CD14-positive monocyte (primary cell): ENCODE measurements at places on chromosomes 7 and 10. TPM values are rescaled to one million over a fixed set of nuclear protein-coding genes. Genes with fewer than 3 reads are reported as not detected.

DNA sequence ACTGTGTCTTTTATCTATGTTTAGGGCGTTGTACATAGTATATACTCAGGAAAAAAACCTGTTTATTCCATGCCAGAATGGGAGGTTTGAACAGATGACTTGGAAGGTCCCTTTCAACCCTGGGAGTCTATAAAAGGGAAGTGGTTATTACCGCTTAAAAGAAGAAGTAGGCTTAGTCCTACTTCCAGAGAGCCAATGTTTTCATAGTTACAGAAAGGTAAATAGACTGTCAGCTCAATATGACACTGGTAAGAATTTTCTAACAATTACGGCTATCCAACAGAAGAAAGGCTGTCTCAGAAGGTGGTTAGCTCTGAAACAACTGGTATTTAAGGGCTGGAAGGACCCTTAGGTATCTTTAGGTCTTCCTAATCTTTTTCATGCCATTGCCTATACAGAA lies 1.1 kb upstream of the TFAM start:
- peak; percentile 89 for DNase-seq

DNA sequence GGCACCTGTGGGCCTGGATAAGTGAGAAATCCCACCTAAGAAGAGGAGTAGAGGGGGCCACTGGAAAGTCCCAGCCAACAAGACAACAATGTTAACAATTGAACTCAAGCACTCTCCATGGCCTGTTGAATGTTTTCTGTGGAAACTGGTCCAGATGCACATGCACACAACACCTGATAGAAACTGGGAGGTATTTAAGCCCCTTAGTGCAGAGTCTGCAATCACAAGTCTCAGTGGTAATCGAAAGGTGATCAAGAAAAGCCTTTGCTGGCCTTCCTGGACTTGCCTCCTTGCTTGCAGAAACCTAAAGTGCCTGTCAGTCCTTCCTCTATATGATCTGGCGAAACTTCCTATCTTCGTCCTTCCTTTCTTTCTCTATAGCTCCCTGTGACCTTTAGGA lies 30.6 kb upstream of the HNRNPH3 start:
- DNase-seq, result no peak

Gene SEMA4G
- polyA plus RNA-seq, result 0.24 TPM in 1 of 2 replicates, not detected in the other

DNA sequence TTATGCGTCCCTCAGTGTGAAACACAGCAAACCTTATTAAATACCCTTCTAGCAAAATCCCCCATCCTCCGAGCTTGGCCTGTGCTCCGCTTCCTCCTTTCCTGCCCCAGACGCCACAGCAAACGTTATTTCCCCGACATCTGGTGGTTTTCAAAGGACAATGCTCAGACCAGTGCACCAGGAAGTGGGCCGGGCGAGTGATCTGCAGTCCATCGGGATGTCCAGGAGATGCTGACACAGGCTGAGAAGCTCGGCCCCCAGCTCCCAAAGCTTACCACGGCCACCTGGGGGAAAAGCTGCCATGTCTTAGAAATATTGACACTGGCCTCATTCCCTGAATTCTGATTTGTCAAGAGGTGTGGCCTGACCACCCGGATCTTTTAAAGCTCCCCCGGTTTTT lies 129.5 kb downstream of the PTPRN2 start:
- no peak for DNase-seq

Gene FGFR2
- not detected for polyA plus RNA-seq

DNA sequence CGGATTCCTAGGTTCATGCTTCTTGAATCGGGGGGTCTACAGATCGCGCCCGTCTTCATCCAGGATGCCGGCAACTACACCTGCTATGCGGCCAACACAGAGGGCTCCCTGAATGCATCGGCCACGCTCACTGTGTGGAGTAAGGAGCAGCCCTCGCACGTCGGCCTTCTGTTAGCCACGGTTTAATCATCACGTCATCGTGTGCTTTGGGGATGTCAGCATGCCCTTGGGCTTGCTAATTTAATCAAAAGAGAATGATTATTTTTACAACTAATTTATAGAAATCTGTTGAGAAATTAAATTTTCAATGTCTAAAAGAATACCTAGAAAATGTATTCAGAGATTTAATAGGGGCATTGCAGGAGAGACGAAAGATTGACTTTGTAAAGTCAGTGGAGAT lies 668.2 kb downstream of the SDK1 start:
- no peak for DNase-seq

- peak; percentile 12 for DNase-seq
Measured at GRCh38 chr10:34397324-34397723, 417.8 kb downstream of the PARD3 start.

DNA sequence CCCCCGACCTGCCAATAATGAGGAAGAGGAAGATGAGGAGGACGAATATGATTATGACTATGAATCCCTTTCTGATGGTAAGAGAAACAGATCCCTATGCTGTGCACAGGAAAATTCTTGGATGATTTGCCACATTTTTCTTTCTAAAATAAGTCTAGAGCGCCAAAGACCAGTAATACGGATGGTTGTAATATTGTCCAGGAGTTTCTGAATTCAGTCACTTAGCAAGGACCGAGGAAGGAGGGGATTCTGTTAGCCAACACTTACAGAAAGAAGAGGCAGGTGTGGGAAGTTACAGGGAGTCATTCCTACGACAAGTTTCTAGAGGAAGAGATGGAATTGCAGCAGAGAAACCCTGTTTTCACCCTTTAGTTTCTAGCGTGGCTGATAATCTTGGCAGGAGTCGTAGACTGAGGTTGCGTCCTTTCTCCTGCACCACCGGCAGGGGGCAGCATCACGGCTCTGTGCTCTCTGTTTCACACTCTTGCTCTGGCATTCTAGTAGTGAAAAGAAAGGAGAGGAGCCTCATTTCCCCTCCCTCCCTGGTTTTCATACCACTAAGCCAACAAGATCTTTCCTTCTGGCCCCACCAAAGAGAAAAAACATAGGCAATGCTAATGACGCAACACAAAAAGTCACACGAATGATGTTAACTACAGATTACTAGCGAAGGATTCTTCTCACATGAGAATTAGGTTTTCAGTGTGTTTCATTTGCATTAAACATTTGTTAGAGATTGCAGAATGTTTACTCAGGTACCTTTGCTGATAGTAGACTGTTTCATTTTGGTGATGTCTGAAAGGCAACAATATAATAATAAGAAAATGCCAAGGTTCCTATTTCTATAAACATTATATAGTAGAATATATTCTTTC lies 82.7 kb downstream of the NOC3L start:
- DNase-seq, result peak; percentile 6

Gene CHAT
- not detected for polyA plus RNA-seq

GRCh38 chr7:151810441-151811232 lies 66.3 kb downstream of the PRKAG2 start:
- DNase-seq, result no peak

GRCh38 chr7:136086712-136087111 lies 109.6 kb upstream of the MTPN start:
- no peak for DNase-seq

DNA sequence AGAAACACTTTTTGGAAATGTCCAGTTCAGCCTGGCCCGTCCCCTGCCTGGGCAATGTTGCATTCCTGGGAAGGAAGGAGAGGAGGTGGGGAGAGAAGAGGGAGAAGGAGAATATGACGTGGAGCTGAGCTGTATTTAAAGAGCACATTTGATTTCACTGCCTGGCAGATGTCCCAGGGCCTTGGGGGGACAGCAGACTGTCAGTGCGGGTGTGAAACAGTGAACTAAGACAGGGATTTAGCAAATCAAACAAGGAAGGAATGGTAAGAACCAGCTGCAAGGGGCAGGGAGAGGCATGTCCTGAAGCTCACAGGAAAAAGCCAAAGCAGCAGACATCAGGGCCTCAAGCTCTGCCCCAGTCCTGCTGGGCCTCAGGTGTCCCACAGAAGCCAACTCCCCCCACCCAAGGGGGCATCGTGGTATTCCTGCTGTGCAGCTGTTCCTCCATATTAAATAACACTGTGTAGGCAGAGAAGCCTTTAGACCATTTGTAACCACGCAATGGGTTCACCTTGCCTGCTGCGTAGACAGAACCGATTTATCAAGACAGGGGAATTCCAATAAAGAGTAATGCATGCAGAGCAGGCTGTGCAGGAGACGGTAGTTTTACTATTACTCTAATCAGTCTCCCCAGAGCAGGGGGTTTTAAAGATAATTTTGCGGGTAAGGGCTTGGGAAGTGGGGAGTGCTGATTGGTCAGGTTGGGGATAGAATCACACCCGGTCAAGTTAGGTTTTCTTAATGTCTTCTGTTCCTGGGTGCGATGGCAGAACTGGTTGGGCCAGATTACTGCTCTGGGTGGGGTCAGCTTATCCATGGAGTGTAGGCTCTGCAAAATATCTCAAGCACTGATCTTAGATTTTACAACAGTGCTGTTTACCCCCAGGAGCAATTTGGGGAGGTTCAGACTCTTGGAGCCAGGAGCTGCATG lies 18.3 kb downstream of the LEP start:
- DNase-seq, result no peak

Gene IL15RA
- polyA plus RNA-seq, result 12.6 TPM

Gene CALCR
- not detected in 2 replicates for polyA plus RNA-seq

- DNase-seq, result no peak
Measured at GRCh38 chr10:18340496-18341051, 200.3 kb downstream of the CACNB2 start.

- DNase-seq, result no peak
Measured at GRCh38 chr7:50358779-50359178, 54.3 kb downstream of the IKZF1 start.

DNA sequence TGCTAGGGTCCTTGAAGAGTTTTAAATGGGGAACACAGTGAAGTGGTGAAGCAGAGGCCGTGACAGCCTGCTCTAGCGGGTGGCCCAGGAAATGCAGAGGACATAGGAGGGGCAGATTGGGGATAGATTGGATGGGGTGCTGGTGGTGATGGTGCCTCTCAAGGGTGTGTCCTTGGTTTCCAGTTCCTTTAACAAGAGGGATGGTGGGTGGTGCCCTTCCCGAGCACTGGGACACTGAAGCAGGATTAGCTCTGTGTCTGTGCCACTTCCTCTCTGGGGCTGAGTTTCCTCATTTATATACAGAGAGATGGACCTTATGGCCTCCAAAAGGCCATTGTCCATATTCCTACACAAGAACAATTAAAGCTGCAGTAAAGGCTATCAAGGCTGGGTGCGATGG lies 285.5 kb downstream of the TCF7L2 start:
- peak; percentile 45 for DNase-seq

DNA sequence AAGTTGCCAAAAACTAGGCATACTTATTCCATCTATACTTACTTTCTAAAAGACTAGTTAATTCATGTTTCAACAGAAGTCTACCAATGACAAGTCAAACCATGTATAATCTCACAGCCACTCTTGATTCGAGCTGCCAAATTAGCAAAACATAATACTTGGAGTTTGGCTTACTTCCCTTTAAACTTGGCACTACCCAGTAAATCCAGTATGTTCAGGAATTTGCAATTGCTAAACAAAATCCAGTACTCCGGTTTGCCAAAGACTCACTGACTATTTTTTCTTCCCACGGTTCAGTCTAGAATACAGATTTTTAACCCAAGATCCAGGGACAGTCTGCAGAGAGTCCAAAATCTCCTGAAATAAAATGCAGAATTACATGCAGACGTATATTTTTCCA lies 4.6 kb downstream of the OAT start:
- DNase-seq, result no peak

Gene FAM13C
- not detected in 2 replicates for polyA plus RNA-seq

- DNase-seq, result no peak
Measured at GRCh38 chr7:91344911-91345310, 80.7 kb downstream of the FZD1 start.

DNA sequence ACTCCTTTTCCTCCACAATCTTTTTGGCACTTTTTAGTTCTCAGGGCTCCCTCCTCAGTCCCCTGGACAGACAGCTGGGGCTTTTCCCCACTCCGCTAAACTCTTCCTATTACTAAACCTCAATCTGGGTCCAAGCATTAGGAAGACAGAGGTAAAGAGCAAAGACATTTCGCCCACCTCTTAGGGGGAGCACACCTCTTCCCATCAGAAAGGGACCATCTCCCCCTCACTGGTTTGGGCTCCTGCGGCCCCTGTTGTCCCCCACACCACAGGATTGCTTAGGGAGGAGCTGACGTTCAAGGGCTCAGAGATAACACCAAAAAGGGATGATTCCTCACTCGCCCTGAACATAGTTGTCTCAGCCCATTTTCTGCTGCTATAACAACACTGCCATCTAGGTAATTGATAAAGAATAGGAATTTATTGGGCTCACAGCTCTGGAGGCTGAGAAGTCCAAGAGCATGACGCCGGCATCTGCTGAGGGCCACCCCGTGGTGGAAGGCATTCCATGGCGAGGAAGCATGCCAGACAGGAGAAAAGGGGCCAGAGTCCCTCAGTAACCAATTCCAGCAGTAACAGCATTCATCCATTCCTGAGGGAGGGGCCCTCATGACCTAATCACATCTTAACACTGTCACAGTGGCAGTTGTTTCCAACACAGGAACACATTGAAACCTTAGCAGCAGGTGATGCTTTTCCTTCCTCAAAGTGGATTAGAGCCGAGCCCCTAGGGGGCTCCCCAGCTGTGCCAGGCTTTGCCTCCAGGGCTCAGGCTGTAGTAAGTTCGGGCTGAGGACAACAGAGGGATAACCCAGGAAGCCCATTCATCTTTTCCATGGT lies 209.6 kb downstream of the EBF3 start:
- DNase-seq, result no peak

Gene CNPY1
- not detected for polyA plus RNA-seq

Gene CPA4
- not detected in 2 replicates for polyA plus RNA-seq

- DNase-seq, result no peak
Measured at GRCh38 chr10:59037018-59037389, 139.4 kb upstream of the PHYHIPL start.

Gene HTR7
- 1.1 TPM for polyA plus RNA-seq

DNA sequence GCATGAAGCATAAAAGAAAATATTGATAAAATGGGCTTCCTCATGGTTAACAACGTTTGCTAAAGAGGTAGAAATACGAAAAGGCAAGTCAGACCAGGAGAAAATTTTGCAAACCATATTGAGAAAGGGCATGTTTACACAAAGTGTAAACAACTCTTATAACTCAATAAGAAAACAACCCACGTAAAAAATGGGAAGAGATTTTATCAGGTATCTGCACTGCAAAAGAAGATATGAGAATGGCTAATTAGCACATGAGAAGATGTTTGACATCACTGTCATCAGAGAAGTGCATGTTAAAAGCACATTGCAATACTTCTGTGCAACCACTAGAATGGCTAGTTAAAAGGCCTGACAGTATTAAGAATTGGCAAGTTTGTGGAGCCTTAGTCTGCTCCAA lies 99.5 kb downstream of the VPS50 start:
- DNase-seq, result no peak

Gene HMX3
- polyA plus RNA-seq, result not detected

- peak; percentile 47 for DNase-seq
Measured at GRCh38 chr7:6271060-6271658, 1.3 kb downstream of the CYTH3 start.

Gene ADRA2A
- not detected in 2 replicates for polyA plus RNA-seq

Gene STAG3
- polyA plus RNA-seq, result 0.39 and 0.99 TPM in 2 replicates

DNA sequence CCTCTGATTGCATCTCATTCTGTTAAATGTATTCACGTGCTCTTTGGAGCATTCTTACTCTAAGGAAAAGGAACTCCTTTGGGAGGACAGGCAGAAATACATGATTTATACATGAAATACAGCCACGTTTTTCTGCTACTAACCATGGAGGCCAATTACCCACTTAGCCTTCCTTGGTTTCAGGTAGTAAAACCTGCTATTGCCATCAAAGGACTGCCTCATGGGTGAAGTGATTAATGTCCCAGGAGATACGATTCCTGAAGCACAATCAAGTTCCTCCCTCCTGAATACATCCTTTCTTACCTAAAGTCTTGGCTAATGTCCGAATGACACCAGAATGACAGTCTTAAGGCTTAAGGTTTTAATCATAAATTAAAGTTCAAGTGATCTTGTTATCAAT lies 58.5 kb upstream of the PIK3CG start:
- DNase-seq, result no peak

Gene CPA2
- not detected for polyA plus RNA-seq

GRCh38 chr10:103104721-103105120 lies 88.4 kb downstream of the NT5C2 start:
- DNase-seq, result no peak

- no peak for DNase-seq
Measured at GRCh38 chr10:9294132-9294663, 1239.7 kb downstream of the GATA3 start.
